NCI-H1048 (cell line): ENCODE measurements at places on chromosomes 4 and X.

DNA sequence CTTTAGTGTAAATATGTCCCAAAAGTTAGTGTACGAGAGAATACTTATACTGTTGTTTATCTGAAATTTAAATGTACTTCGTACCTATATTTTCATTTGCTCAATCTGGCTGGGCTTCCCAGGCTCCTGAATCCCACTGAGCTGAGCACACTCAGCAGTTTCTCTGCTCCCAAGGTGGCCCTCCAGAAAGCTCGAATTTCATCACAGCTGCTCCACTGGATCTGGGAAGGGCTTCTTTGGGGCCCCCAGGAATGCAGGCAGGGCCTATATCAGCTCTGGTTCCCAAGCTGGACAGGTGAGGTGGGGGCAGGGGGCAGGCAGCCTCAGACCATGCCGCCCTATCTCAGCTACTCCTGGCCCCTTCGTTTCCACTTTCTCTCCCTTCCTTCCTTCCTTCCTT, 1.5 kb upstream of the FATE1 start:
- DNase-seq = no peak

- no peak for DNase-seq
Observed at GRCh38 chr4:167234316-167234881, at the start of gene SPOCK3. TSS of gene SPOCK3 (minus strand) at chr4:167234494.

GRCh38 chrX:9482408-9482807, 17.6 kb downstream of the TBL1X start:
- no peak for DNase-seq

DNA sequence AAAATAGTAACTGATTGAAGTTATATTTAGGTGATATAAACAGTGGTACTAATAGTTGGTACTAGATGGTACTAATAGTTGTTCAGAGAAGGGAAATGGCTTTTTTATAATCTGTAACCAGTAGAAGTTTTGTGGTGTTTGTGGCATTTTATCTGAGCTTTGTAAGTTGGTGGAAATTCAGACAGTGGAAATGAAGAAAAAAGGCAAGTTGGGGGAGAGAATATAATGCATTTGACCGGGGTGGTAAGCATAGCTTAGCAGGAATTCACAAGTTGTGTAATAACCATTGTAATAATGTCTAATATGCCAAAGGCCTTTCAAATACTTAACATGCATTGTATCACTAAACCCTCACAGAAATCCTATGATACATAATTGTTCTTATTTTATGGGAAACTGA, 36.3 kb downstream of the DTHD1 start:
- DNase-seq = no peak

DNA sequence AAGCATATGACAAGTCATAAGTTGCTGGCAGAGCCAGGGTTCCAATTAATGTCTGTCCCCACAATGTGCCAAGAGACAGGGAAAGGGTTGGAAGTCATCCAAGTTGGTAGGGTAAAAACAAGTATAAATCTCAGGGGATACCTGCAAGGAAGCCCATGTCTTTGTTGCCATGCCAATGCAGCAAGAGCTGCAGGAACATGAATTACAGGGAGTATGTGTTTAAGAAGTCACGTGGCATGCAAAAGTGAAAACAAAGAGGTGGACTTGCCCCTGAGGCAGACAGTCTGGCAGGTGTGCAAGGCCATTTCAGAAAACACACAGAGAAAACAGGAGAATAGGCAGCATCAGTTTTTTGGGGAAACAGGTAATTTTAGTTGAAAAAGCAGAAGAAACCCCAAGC, 29.4 kb downstream of the C4orf51 start:
- DNase-seq = no peak

DNA sequence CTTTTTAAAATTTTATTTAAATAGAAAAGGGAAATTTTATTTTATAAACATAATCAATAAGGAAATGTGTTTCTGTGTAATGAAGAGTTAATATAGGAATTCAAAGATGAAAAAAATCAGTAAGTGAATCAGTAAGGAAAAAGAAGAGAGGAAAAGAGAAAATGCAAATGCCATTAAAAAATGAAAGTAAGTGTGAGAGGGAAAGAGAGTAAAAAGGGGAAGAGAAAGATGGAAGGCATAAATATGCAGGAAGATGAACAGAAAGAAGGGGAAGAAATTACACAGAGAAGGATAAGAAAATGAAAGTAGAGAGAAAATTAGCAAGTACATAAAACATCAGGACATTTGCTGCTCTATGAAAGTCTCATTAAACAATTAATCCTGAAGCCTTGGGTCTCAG, 349.9 kb downstream of the FSTL5 start:
- no peak for DNase-seq

DNA sequence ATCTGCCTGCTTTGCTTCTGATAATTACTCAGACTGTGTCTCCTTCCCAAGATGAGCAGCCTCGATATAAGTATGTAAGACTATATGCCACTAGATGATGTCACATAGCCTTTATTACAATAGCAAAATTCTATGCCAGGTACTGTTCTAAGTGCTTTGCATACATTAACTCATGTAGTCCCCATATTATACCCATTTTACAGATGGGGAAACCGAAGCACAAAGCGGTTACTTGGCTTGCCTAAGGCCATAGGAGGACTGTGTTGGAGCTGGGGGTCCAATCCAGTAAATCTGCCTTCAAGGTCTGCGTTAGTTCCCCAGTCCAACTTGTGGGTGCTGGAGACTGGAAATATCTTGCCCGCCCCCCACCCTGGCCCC, 826 bp upstream of the SCML1 start:
- no peak for DNase-seq

GRCh38 chr4:145934434-145935047, 4.1 kb downstream of the ZNF827 start:
- no peak for DNase-seq
